ENCODE measurements at places on chromosomes 1 and 21. TPM values are rescaled to one million over a fixed set of nuclear protein-coding genes. Genes with fewer than 3 reads are reported as not detected.

Gene FMO1
- total RNA-seq = not detected

Gene SEC16B
- 0.11 TPM for total RNA-seq

DNA sequence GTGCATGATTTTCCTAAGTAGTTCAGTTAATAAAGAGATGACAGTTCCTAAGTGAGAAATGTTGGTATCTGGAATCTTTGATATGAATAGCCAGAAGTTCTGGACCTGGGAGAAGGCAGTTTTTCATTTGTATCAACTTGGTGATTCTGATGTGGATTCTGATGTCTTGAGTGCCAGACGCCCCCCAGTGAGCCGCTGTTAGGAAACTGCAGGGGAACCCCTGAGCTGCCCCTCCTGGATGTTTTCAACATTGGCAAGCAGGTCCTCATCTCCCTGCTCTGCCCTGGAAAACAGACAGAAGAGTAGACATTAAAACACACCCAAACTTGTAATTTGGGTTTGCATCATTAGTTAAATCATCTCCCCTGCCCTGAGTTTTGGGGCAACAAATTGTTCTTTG is 7.4 kb downstream of the ETS2 start:
- peaks cover 72% of the 10 kb centered on the region for H3K36me3 ChIP-seq
- H3K4me3 ChIP-seq = no peak overlapping the region
- no peak for DNase-seq
- no peaks in the 10 kb centered on the region for H3K27me3 ChIP-seq
- H3K27ac ChIP-seq = no peak overlapping the region

DNA sequence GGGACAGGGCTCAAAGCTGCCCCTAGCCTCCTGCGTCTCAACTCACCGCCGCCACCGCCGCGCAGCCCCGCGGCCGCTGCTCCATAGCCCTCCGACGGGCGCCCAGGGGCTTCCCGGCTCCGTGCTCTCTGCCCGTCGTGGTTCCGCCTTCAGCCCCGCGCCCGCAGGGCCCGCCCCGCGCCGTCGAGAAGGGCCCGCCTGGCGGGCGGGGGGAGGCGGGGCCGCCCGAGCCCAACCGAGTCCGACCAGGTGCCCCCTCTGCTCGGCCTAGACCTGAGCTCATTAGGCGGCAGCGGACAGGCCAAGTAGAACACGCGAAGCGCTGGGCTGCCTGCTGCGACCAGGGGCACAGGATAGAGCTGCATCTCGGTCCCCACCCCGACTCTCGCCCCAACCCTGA is at the start of gene TNFRSF25:
TNFRSF25 (minus strand) TSS at position 151 of the 400 bp plus-strand sequence; CDS start at position 85, 66 bp downstream.
- no peaks in the 10 kb centered on the region for H3K4me1 ChIP-seq
- no peaks in the 10 kb centered on the region for H3K36me3 ChIP-seq
- DNase-seq = no peak
- H3K4me3 ChIP-seq = no peak within 1 kb of the TSS
- H3K27ac ChIP-seq = no peak within 1 kb of the TSS
- no peaks in the 10 kb centered on the region for H3K27me3 ChIP-seq

DNA sequence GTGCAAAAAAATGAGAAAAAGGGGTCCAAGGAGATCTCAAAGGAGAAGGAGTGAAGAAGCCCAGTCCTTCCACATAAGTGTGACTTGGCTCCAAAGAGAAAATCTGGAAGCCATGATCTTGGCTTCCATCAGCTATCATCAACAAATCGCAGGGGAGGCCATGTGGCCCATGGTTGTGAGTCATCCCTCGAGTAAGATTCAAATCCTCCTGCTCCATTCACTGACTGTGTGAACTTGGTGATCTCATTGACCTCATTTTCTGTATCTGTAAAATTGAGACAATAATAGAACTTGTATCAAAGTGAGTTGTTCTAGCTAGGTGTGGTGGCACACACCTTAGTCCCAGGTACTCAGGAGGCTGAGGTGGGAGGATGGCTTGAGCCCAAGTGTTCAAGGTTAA is 79.1 kb upstream of the OLIG2 start:
- no peaks in the 10 kb centered on the region for H3K27me3 ChIP-seq
- H3K4me1 ChIP-seq = no peaks in the 10 kb centered on the region
- no peak for DNase-seq
- no peak overlapping the region for H3K4me3 ChIP-seq
- H3K27ac ChIP-seq = no peak overlapping the region

DNA sequence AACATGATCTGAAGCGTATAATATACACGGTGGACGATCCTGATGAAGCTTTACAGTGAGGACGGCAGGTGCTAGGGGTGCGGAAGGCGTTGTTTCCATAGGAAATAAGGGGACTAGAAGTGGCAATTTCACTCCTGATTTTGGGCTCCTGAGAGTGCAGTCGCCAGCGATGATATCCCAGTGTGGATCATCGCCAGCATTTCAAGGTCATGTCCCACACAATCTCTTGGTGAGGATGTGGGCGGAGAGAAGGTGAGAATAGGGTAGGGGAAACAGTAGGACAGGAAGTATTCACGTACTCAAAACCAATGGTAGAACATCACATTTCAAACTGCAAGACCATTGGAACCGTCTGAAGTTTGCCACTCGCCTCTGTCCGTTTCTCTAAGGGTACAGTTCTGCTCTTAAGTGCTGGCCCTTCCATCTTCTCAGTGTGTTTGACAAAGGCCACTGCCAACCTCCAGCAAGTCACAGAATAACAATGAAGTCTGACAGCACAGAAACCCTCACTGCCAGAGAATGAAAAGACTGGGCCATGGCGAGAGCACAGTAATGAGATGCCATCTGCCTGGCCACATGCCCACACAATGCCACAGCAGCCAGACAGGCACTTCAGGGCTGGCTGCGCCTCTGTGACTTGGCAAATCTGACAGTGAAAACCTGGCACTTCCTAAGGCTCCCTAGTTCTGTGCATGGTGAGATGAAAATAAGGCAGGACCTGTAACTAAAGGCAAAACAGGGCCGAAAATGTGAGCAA is 27.9 kb downstream of the PCSK9 start:
- H3K4me1 ChIP-seq = peaks cover 9% of the 10 kb centered on the region
- H3K27me3 ChIP-seq = no peaks in the 10 kb centered on the region
- H3K4me3 ChIP-seq = no peak overlapping the region
- no peak overlapping the region for H3K27ac ChIP-seq
- no peak for DNase-seq
